ENCODE measurements at places on chromosomes 7 and 10.

- DNase-seq = no peak
These were observed 295.6 kb downstream of the PTPRN2 start for GRCh38 chr7:158291998-158292397.

DNA sequence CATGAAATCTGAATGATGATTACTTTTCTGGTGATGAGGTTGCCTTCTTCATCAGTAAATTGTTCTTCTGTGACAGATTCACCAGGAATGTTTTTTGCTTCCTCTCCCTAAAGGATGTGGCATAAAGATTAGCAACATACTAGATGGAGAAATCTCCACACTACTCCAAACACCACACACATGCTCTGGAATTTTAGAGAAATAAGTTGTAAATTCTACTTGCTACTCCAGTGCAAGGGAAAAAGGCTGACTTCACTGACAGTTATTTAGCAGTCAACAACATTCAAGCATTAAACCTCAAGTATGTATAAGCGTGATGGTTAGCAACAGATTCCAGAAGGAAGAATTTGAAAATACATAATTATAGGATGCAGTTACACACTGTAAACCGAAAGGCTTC is 137.9 kb upstream of the CCDC6 start:
- no peak for DNase-seq

DNA sequence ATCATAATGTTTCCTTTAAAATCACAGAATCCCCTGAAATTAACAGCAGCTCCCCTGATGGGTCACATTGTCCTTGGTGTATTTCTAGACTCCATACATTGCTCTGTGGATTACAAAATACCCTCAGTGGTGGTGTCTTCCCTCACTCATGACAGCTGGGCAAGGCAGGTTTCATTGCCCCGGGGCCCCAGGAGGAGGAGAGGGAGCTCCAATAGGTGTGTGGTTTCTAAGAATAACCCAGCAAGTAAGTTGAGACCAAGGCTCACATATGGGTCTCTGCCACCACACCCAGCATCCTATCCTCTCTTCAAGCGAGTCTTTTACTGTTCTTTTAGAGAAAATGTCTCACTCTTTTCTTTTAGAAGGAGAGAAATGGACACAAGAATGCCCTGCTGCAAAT is 63.6 kb downstream of the PKD1L1 start:
- no peak for DNase-seq

- no peak for DNase-seq
These were observed 93.5 kb downstream of the SND1 start for GRCh38 chr7:127745445-127745844.

- no peak for DNase-seq
These were observed 142.8 kb downstream of the HIBADH start for GRCh38 chr7:27519793-27520469.

GRCh38 chr7:73850781-73851207 is 8.5 kb upstream of the METTL27 start:
- peak; percentile 63 for DNase-seq

- DNase-seq = no peak
These were observed 673.9 kb downstream of the PARD3 start for GRCh38 chr10:34141032-34141680.

DNA sequence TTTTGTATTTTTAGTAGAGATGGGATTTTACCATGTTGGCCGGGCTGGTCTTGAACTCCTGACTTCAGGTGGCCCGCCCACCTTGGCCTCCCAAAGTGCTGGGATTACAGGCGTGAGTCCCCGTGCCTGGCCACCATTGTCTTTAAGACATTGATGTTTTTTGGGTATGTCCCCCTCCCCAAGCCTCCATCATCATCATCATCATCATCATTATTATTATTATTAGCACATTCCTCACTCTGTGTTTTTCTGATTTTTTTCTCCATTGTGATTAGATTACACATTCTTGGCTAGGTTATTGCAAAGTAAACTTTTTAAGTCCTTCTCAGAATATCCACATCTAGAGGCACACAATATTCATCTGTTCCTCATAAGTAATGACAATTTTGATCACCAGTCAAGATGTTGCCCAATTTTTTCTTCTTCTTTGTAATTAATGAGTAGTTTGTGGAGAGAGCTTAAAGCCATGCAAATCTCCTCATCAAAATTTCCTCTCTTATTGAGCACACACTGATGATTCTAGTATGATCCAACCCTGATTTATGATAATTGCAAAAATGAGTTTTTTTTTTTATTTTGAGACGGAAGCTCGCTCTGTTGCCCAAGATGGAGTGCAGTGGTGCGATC is 47.5 kb downstream of the EPC1 start:
- no peak for DNase-seq

- no peak for DNase-seq
These were observed 4.0 kb downstream of the CCAR1 start for GRCh38 chr10:68725016-68725415.

DNA sequence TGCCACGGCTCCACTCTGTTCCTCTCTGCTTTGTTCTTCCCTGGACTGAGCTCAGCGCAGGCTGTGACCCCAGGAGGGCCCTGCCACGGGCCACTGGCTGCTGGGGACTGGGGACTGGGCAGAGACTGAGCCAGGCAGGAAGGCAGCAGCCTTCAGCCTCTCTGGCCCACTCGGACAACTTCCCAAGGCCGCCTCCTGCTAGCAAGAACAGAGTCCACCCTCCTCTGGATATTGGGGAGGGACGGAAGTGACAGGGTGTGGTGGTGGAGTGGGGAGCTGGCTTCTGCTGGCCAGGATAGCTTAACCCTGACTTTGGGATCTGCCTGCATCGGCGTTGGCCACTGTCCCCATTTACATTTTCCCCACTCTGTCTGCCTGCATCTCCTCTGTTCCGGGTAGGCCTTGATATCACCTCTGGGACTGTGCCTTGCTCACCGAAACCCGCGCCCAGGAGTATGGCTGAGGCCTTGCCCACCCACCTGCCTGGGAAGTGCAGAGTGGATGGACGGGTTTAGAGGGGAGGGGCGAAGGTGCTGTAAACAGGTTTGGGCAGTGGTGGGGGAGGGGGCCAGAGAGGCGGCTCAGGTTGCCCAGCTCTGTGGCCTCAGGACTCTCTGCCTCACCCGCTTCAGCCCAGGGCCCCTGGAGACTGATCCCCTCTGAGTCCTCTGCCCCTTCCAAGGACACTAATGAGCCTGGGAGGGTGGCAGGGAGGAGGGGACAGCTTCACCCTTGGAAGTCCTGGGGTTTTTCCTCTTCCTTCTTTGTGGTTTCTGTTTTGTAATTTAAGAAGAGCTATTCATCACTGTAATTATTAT is 1.2 kb downstream of the CLDN4 start:
- peak; percentile 89 for DNase-seq

DNA sequence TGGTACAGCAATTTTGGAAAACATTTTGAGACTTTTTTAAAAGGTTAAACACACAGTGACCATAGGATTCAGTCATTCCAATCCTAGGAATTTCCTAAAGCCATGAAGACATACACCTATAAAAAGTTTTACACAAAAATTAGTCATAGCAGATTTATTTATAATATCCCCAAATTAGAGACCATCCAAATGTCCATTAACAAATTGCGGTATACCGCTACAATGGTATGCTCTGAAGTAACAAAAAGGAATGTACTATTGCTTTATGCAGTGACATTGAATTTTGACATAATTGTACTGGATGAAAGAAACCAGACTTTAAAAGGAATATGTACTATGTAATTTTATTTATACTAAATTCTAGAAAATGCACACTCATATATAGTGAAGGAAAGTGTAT is 362.8 kb downstream of the HGF start:
- DNase-seq = no peak

- DNase-seq = no peak
These were observed 349.6 kb downstream of the DNAJB6 start for GRCh38 chr7:157686285-157686894.

DNA sequence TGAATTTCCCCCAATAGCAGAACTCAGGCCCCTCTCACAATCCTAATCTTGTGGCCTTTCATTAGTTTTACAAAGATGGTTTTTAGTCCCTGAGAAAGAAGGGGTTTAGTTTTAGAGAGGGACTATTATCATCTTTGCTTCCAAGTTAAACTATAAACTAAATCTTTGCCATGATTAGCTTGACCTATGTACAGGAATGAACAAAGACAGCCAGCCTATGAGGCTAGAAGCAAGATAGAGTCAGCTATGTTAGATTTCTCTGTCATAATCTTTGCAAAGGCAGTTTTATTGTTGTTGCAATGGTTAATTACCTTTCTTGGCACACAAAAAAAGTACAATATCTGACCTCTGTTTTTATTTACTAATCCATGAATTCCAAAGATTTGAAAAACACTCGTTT is 19.1 kb downstream of the RNF133 start:
- DNase-seq = no peak

- no peak for DNase-seq
These were observed 261.9 kb downstream of the ARL4A start for GRCh38 chr7:12949060-12949931.

- no peak for DNase-seq
These were observed 92.6 kb downstream of the INPP5A start for GRCh38 chr10:132630156-132630555.

- no peak for DNase-seq
These were observed 45.7 kb upstream of the SLC39A12 start for GRCh38 chr10:17906002-17906401.

DNA sequence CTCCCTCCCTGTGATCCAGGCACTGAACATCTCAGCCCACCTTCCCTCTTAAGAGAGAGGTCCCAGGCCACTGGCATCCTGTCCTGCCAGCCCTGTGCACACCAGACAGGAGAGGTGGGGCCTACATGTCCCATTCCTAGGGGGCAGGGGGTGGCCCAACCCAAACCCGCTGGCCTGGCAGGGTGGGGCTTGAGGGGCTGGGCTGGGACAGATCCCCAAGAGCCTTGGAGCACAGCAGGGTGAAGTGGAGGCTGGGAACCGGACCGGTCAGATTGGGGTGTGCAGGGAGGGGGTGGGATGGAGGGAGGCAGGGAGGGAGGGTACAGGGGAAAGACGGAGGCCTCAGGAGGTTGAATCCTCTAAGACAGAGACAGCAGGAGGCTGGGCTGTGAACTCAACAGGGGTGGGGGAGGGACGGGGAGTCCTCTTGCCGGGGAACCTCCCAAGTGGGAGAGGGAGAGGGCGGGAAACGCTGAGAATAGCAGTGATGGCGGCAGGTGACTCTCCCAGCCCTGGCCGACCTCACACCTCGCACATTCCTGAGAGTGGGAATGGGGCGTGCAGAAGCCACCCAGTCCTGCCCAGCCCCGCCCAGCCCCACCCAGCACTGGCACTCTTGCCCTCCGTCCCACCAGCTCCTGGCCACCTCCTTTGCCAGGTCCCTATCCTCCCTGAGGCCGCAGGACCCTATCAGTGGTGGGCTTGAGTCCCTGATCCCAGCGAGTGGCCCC is 6.7 kb downstream of the TSC22D4 start:
- no peak for DNase-seq

DNA sequence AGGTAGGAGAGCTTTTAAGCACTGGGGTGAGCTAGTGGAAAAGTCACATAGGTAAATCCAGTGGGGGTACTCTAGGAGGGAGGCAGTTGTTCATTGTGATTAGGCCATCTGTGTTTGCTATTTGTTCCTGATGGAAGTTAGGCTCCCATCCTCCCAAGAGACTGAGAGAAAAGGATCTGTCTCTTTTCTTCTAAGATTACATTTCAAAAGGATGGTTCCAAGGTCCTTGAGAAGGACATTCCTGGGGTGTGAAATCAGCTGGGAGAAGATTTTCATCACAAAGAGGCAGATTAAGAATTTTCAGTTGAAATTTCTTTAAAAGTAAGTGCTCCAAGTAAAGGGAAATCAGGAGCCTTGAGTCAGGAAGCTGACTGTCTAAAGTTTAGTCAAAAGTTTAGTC is 210.8 kb upstream of the CSTF2T start:
- no peak for DNase-seq

- peak; percentile 64 for DNase-seq
These were observed 163.8 kb downstream of the ELMO1 start for GRCh38 chr7:37284805-37285231.

- no peak for DNase-seq
These were observed 320.6 kb downstream of the GATA3 start for GRCh38 chr10:8375137-8375536.

Data from colonic mucosa (tissue), 4 donors.